Activated CD4-positive, alpha-beta T cell treated with anti-CD3 and anti-CD28 coated beads for 36 hours (primary cell): ENCODE measurements at places on chromosomes 6 and 20.

- no peak for DNase-seq
- H3K4me1 ChIP-seq, result no peaks in the 10 kb centered on the region
- H3K27me3 ChIP-seq, result peaks cover 1% of the 10 kb centered on the region
- H3K27ac ChIP-seq, result no peak overlapping the region
Measured at GRCh38 chr6:89449193-89449592, 16.2 kb downstream of the ANKRD6 start.

GRCh38 chr6:126188279-126188909, 151.5 kb upstream of the CENPW start:
- H3K27me3 ChIP-seq, result no peaks in the 10 kb centered on the region
- no peak for DNase-seq

DNA sequence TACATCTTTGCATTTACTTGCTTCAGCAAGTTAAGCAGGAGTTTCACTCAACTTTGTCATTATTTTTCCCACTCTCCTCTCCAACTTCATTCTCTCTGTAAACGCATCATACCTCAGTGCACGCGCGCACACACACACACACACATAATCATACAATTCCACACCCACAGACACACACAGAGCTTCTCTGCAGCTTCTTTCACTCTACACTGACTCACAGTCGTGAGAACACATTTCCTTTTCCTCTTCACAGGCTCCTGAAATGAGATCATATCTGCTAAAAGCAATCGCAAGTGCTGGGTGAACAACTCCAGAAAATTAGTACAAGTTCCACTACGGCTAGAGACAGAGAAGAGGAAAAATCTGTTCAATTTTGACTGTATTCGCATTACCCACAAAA, 215.4 kb downstream of the PTPRT start:
- no peak for DNase-seq
- peaks cover 4% of the 10 kb centered on the region for H3K27me3 ChIP-seq
- no peaks in the 10 kb centered on the region for H3K4me1 ChIP-seq
- no peak overlapping the region for H3K4me3 ChIP-seq

DNA sequence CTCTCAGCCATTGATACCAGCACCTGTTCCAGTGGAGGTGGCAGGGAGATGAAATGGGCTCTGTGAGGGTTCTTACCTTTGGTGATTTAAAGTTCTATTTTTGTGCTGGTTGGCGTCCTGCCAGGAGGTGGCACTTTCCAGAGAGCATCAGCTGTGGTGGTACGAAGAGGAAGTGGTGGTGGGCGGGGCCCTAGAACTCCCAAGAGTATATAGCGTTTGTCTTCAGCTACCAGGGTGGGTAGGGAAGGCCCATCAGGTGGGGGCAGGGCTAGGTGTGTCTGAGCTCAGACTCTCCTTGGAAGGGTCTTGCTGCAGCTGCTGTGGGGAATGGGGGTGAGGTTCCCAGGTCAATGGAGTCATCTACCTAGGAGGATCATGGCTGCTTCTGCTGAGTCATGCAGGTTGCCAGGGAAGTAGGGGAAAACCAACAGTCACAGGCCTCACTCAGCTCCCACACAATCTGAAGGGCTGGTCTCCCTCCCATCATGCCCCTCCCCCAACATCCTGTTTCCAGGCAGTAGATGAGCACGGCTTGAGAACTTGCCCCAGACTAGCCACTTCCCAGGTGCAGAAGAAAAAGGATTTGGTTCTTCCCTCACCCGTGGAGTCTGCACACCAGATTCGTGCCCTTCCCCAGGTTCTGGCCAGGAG, 46.6 kb downstream of the MOXD1 start:
- no peaks in the 10 kb centered on the region for H3K36me3 ChIP-seq
- H3K4me1 ChIP-seq, result peaks cover 15% of the 10 kb centered on the region
- peaks cover 9% of the 10 kb centered on the region for H3K27me3 ChIP-seq
- no peak overlapping the region for H3K4me3 ChIP-seq

GRCh38 chr6:51019806-51020205, 201.1 kb downstream of the TFAP2B start:
- H3K36me3 ChIP-seq, result no peaks in the 10 kb centered on the region
- H3K4me3 ChIP-seq, result no peak overlapping the region
- H3K27ac ChIP-seq, result no peak overlapping the region
- H3K27me3 ChIP-seq, result no peaks in the 10 kb centered on the region

DNA sequence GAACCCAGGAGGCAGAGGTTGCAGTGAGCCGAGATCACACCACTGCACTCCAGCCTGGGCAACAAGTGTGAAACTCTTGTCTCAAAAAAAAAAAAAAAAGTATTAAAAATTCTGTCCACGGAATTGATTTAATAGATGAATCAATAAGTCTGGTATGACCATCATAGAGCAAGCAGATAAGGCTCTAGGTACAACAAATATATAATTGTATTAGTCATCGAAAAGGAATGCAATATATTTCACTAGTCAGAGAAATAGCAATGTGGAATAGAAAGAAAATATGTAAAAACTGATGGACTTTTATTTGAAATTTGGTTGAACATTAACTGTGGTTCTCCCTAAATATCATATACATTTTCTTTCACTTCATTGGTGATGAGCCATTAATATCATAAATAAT, 476.8 kb upstream of the AGPAT4 start:
- H3K27me3 ChIP-seq, result no peaks in the 10 kb centered on the region
- no peak overlapping the region for H3K27ac ChIP-seq
- H3K4me3 ChIP-seq, result no peak overlapping the region
- no peaks in the 10 kb centered on the region for H3K4me1 ChIP-seq
- no peak for DNase-seq

- H3K4me3 ChIP-seq, result no peak overlapping the region
- no peaks in the 10 kb centered on the region for H3K4me1 ChIP-seq
- H3K27ac ChIP-seq, result no peak overlapping the region
- peaks cover 2% of the 10 kb centered on the region for H3K36me3 ChIP-seq
Measured at GRCh38 chr6:82987416-82987815, 78.2 kb downstream of the UBE3D start.

DNA sequence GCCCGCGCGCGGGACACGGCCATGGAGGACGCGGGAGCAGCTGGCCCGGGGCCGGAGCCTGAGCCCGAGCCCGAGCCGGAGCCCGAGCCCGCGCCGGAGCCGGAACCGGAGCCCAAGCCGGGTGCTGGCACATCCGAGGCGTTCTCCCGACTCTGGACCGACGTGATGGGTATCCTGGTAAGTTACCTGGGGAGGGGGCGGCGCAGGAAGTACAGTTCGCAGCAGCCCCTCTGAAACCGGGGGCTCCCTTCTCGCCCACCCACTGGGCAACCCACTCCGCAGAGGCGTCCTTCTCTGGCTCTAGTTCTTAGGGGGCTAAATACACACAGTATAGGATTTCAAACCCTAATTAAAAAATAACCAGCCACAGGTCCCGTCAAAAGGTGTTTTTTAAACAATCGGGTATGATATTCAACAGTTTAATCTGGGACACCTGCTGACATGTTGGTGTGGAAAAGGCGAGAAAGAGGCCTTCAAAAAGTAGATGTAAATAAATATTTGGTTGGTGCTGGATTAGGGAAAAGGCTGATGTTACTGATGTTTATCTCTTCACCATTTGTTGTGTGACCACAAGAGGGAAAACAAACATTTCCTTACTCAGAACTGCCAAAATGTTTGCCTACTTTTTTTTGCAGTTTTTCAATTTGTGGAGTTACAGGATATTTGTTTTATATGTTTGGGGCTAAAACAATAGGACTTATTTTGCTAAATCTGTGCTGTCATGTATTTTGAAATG, 577 bp downstream of the SASH1 start:
- peaks cover 48% of the 10 kb centered on the region for H3K27me3 ChIP-seq
- no peak overlapping the region for H3K4me3 ChIP-seq
- H3K36me3 ChIP-seq, result no peaks in the 10 kb centered on the region
- DNase-seq, result no peak
- H3K4me1 ChIP-seq, result peaks cover 8% of the 10 kb centered on the region

DNA sequence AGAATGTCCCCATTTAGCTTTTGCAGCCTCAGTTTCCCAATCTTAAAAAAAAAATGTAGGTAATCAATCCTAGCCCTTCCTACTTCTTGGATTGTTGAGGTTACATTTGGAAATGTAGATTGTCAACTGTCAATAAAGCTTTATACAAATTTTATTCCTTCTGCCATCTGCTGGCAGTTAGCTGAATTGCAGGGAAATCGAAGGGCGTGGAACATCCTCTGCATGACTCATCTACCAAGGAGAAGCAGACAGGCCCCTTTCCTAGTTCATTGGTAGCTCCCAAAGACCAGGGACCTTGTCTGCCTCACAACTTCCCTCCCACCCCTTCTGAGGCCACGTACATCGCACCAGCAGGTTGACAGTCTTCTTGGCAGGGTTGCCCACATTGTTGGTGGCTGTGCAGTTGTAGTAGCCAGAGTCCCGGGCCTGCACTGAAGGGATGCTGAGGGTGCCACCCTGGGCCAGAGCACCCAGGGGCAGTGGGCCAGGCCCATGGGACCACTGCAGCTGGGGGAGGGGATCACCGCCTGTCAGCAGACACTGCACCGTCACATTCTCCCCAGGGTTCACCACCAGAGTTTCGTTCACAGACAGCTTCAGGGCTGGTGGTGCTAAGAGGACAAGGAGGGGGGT, 43.6 kb downstream of the MDGA1 start:
- peaks cover 13% of the 10 kb centered on the region for H3K27me3 ChIP-seq
- H3K4me3 ChIP-seq, result no peak overlapping the region
- H3K4me1 ChIP-seq, result peaks cover 11% of the 10 kb centered on the region
- H3K36me3 ChIP-seq, result no peaks in the 10 kb centered on the region
- peak; percentile 77 for DNase-seq
